ENCODE measurements at places on chromosomes 16 and 17.

DNA sequence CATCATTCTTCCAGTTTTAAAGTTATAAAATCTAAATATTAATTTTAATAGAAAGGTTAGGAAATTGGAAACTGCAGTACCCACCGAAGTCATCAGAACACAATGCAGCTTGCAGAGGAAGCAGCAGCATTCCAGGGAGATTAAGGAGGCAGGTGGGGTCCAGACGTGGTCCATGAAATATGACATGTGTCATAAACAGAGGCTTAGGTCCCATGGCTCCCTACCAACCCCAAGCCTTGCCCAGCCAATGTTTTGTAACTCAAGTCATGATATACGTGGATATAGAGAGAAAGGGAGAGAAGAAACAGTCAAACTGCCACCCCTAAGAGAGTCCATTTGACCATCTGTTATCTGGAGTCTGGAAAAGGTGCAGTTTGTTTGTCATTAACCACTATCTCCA is 670.0 kb downstream of the TOX3 start:
- DNase-seq = no peak

- DNase-seq = no peak
Observed at GRCh38 chr16:3963203-3963602, 82.7 kb upstream of the CREBBP start.

DNA sequence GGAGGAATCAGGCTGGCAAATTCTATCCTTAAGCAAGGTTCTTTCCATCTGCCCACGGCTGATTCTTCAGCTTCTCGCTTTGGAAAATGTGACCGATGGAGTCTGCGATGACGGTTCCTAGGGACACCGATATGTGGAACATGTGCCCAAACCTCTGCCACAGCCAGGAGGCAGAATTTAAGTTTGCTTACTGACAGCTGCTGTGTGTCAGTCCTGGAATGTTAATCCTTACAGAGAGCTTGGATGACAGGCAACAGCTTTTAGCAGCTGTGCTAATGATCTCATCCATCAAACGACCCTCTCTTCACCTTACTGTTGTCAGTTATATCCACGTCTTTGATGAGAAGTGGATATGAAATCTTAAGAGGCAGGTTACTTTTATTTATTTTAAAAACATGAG is 11.4 kb upstream of the MYH13 start:
- no peak for DNase-seq

GRCh38 chr17:79617304-79617703 is 6.5 kb upstream of the RBFOX3 start:
- DNase-seq = no peak

DNA sequence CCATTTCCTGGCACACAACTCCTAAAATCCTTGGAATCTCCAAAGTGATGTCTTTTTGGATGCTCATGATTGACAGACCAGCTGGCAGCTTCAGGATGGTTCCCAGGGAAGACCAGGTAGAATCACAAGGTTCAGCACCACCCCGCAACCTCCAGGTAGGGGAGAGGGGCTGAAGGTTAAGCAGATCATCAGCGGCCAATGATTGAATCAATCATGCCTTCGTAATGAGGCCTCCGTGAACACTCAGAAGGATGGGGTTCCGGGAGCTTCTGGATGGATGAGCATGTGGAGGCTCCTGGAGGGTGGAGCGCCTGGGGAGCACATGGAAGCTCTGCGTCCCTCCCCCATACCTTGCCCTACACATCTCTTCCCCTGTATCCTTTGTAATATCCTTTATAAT is 185.9 kb downstream of the SEC14L1 start:
- DNase-seq = no peak

DNA sequence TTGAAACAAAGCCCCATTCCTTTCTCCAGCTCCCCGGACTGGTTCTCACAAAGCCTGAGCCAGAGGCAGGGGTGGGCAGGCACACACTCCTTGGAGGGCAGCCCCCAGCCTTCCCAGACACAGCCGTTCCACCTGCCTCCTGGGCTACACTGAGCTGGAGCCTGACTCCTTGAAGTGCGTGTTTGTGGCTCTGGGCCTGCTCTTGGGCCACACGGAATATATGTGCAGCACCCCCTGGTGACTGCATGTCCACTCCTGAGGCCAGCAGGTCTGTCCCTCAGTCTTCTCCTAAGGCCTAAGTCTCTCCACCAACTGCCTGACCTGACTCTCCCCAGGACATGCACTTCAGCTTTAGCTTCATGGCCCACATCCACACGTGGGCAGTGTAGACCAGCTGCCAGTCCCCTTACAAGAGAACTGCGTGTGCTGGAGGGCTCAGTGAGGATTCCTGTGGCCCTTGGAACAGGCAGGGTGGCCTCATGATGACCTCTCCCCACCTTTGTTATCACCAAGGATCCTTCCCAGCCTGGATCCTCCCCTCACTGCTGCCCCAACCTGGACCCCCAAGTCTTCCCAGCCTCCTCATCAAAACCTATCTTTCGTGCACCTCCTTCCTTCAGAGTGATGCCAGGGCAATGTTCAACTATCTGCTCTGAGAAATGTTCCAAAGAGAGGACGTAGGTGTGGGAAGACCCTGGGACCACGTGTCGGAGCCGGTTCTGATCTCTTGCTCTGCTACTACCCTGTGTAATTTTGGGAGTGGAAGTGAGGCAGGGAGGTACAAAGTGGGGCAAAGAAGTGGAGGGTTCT is 12.4 kb upstream of the SLC6A2 start:
- no peak for DNase-seq

GRCh38 chr16:56477096-56477878 is 25.9 kb downstream of the OGFOD1 start:
- no peak for DNase-seq

DNA sequence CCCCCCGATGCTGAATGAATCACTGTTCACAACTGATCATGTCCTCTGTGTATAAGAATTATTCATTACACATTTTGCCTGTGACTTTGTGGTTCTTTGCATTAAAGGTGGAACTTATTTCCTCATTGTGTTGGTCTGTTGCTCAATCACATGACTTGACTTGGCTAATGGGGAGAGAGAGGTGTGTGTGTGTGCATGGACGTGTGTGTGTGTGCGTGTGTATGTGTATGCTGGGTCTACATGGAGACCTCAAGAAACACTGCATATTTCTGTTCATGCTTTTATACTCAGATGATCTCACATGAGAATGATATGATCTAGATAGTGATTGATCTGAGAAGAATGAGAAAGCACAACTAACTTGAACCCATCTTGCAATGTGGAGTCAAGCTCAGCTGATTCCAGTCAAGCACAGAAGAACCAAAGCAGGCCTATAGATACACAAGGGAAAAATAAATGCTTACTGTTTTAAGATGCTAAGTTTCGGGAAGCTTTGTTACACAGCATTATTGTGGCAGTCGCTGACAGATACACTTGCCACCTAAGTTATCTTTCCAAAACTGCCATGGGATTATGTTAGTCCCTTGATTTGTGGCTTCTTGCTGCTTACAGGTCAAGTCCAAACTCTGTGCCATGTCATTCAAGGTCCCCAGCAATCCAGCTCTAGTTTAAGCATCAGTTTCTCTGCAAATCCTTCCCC is 167.9 kb upstream of the ZFHX3 start:
- DNase-seq = no peak

- no peak for DNase-seq
Observed at GRCh38 chr16:82699260-82699659, 72.5 kb downstream of the CDH13 start.

GRCh38 chr16:337975-338575 is 14.4 kb downstream of the AXIN1 start:
- DNase-seq = no peak

DNA sequence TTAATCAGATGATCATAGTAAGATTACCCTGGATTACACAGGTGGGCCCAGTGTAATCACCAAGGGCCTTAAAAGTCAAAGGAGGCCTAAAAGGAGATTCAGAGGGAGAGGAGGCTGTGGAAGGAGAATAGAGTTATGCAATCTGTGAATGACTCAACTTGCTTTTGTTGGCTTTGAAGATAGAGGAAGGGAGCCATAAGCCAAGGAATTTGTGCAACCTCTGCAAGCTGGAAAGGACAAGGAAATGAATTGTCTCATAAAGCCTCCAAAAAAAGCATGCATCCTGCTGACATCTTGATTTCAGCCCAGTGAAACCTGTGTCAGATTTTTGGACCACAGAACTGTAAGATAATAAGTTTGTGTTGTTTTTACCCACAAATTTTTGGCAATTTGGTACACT is 109.6 kb downstream of the CNTNAP4 start:
- no peak for DNase-seq

DNA sequence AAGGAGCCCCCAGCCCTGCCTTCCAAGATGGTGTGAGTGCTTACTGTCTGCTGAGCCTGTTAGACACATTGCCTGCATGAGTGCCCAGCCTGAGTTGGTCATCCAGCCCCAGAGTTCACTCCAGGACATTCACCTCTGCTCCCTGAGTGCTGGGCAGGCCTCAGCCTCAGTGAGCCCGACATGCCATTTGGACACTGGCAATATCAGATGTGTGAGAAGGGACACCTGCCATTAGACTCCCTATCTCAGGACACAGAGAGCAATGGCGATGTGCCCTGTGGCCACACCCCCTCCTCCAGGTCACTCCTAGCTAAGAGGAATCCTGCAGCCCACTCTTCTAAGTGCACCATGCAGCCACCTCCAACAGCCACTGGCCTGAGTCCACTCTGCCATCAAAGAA is 34.7 kb upstream of the CES5A start:
- DNase-seq = no peak

DNA sequence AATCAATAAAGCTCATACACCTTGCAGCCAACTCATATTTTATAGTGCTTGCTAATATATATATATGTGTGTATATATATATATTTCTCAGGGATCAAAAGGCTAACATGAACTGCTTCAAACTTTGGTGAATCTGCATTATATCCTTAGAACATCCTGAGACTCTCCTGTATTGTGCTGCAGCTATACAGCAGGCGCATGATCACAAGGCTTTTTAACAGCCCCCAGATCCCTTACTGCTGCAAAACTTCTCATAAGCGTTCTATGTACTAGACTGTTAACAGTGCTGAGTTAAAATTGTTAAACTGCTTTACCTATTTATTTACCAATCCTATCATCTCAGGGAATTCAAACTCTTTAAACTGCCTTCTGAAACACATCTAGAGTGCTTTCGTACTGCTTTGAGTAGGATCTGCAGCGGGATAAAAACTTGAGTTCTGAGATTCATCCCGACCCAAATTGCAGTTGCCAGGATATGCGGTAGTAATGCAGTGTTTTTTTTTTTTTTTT is 1.3 kb downstream of the GPATCH8 start:
- no peak for DNase-seq

DNA sequence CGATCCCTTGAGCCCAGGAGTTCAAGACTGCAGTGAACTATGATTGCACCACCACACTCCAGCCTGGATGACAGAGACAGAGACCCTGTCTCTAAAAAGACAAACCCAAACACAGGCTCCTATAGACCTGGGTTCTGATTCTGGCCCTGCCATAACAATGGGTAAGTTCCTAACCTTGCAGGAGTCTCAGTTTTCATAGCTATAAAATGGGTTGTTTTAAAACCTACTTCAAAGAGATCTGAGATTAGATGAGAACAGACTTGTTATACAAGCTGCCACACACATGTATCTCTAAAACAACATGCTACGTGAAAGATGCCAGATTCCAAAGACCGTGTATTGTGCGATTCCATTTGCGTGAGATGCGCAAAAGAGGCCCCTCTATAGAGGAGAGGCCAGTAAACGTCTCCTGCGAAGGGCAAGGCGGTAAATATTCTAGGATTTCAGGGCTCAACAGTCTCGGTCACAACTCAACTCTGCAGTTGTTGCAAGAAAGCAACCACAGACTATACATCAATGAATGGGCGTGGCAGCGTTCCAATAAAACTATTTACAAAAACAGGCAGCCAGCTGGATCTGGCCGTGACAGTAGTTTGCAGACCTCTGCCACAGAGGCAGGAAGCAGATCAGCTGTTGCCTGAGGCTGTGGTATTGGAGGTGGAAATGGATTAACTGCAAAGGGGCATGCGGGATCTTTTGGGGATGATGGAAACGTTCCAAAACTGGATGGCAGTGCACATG is 5.9 kb downstream of the CORO7 start:
- no peak for DNase-seq

DNA sequence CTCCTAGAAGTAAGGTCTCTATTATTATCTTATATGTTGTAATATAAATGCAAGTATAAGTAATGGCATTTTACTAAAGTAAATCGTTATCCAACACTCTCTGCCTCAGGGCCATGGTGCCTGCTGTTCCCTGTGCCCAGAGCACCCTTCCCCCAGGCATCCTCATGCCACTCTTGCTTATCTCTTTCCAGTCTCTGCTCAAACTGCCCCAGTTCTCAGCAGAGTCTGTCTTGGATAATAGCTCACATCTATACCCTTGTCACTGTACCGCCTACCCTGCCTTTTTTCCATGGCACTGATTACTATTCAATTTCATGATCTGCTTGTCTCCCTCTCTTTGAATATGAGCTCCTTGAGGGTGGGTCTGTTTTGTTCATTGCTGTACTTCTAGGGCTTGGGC is 31.7 kb downstream of the CDH1 start:
- DNase-seq = no peak

- no peak for DNase-seq
Observed at GRCh38 chr17:81416612-81417011, 21.4 kb downstream of the BAHCC1 start.

DNA sequence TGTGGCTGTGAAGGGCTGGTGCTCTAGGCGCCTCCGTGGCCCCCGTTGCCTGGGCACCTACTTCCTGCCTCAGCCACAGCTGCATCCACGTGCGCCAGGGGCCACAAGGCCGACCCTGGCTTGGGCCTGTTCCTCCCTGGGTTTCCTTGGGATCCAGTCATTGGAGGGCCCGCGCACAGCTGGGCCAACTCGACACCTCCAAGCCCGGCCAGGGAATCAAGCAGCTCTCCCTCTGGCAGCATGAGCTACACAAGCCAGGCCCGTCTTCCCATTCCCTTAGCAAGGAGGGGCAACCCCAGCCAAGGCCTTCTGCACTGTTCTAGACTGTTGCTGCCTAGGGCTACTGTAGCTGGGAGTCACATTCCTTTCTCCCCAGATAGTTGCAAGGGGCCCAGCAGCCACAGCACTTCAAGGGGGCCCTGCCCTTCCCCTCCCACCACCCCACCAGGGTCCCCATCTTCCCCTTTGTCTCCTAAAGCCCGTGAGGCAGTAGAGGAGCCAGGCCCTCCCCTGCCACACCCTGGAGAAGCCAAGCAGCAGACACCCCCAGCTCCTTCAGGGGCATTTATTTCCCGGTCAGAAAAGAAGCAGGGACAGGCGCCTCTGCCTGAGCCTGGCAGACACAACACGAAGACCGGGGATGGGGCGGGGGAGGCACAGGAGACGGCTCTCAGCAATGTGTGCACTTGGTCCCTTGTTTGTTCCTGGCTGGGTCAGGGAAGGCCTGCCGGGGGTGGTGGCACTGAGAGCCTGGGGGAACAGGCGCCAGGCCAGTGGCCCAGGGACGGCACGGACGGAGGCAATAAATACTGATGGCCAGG is 3.8 kb downstream of the ARHGDIA start:
- no peak for DNase-seq

- DNase-seq = no peak
Observed at GRCh38 chr16:77657016-77657415, 65.3 kb upstream of the NUDT7 start.

GRCh38 chr17:15406081-15406480 is 61.3 kb downstream of the CDRT4 start:
- no peak for DNase-seq

DNA sequence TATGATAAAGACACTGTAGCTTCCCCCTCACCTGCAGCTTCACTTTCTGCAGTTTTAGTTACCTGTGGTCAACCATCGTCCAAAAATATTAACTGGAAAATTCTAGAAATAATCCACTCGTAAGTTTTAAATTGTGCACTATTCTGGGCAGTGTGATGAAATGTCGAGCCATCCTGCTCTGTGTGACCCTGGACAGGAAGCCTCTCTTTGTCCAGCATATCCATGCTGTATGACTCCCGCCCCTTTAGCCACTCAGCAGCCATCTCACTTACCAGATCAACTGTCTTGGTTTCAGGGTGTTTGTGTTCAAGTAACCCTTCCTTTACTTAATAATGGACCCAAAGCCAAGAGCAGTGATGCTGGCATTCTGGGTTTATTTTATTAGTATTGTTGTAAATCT is 56.1 kb downstream of the SIAH1 start:
- no peak for DNase-seq
